ENCODE measurements at places on chromosomes 2 and 18.
A peak's percentile ranks its signal among the peaks of the same experiment; 100 is the strongest.

DNA sequence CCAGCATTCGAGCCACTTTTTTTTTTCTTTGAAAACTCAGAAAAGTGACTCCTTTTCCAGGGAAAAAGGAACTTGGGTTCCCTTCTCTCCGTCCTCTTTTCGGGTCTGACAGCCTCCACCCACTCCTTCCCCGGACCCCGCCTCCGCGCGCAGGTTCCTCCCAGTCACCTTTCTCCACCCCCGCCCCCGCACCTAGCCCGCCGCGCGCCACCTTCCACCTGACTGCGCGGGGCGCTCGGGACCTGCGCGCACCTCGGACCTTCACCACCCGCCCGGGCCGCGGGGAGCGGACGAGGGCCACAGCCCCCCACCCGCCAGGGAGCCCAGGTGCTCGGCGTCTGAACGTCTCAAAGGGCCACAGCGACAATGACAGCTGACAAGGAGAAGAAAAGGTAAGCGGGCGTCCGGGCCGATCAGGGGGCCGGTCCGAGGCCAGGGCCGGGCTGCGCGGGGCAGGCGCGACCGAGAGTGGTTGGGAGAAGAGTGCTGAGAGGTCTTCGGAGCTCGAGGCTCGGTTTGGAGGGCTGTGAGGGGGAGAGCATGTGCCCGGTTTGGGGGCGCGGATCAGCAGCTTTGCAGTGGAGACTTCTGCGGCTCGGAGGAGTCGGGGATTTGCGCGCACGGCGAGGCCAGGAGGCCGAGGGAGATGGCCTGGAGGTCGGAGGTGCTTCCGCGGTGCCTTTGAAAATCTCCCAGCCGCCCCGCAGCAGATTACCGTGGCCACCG lies 502 bp downstream of the EPAS1 start:
- DNase-seq = peak; percentile 28

DNA sequence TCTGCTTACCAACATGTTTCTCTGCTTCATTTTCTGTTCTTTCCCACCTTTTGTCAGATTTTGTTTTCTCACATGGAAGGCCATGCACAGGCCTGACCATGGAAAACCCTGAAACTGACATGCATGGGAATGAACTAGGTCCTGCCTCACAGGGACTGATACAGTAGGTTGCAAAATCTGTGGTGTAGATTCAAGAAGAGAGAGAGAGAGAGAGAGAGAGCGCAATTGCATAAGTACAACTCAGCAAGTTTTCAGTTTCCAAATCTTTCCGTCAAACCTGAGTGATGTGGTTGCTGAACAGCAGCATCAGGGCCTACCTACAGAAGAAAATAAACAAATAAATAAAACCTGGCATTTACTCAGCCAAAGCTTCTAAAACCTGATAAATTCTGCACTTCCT lies 87.5 kb upstream of the RNF152 start:
- DNase-seq = no peak

DNA sequence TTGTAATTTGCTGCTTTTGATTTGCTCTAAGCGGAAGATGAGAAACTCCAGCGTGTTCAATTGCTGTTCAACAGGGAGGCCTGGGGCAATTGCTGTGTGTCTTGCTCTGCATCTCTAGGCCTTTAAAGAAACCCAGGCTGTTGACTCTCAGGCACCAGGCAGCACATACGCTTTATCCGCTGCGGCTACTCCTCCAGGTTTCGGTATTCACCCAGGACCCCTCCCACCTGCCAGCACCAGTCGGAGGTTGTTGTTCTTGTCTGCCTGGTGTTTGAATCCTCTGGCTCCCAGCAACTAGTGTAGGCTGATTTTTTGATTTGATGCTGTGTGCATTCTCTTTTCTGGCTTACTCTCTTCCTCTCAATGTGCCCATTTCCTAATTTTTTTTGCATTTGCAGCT lies 383.1 kb downstream of the TSN start:
- no peak for DNase-seq

GRCh38 chr2:28568036-28568435 lies 72.2 kb downstream of the PLB1 start:
- DNase-seq = no peak

- DNase-seq = no peak
Observed at GRCh38 chr2:120955427-120955826, 219.8 kb downstream of the GLI2 start.

- DNase-seq = no peak
Observed at GRCh38 chr2:108184419-108184818, 55.3 kb upstream of the SULT1C3 start.

DNA sequence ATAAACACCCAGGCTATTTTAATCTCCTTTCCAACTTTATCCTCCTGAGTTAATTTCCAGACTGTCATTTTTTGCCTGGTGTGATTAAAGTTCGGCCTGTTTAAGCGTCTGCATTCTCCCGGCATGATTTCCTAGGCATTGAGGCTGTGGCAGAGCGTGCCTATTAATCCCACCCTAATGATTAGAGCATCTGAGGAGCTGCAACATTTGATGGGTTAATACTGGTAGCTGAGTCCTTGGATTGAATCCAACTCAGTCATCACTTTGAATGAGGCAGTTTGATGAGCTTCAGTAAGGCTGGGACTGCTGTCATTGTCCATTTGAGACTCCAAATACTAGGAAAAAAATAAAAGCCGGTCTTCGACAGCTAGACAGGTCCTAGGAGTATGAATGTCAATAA lies 882.5 kb downstream of the SLC4A3 start:
- DNase-seq = no peak

DNA sequence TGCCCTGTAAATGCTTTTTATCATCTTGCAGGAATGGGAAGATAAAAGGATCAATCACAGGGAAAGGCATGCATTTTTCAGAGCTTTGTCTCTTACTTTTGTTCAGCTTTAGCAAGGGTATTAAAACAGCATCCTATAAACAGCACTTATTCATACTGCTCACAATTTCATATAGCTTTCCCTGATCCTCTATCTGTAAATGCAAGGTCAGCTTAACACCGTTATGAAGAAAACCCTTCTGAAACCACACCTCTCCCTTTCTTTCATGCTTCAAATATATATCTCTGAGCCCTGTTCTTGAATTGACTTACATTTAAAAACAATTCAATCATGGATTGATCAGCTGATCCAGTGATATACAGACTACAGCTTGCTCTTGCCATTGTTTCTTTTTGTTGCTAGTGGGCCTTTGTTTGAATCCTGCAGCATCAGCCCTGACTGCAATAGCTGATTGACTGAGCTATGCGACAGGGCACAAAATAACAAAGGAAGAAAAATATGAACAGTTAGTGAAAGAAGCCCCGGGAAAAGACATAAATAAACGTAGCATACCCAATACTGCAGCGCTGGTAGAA lies 795.5 kb upstream of the CDH2 start:
- DNase-seq = no peak

DNA sequence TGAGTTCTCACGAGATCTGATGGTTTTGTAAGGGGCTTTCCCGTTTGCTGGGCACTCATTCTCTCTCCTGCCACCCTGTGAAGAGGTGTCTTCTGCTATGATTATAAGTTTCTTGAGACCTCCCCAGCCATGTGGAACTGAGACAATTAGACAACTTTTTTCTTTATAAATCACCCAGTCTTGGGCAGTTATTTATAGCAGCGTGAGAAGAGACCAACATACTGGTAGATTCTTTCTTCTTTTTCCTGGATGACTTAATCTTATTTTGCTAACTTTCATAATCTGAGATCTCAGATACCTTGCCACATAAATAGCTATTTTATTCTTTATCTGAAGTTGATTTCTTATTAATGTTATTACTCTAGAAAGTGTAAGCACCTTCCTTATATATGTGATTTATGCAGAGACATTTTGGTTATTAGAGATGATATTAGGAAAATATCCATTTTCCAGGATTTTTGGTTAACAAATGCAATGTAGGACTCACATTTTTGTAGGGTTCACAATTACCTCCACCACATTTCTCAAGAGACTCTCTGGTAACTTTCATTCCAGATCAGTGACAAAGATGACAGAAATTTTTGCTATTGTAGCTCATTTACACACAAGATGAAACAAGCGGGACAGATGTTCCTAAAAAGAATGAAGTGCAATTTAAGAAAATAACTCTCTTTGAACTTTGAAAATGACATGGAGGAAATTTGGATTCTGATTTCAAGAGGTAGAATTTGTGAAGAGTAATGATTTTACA lies 97.9 kb upstream of the RND3 start:
- DNase-seq = no peak
